ENCODE measurements at places on chromosomes 11 and 22.

- no peak for DNase-seq
These were observed 601 bp upstream of the LRP4 start for GRCh38 chr11:46918788-46919513.

DNA sequence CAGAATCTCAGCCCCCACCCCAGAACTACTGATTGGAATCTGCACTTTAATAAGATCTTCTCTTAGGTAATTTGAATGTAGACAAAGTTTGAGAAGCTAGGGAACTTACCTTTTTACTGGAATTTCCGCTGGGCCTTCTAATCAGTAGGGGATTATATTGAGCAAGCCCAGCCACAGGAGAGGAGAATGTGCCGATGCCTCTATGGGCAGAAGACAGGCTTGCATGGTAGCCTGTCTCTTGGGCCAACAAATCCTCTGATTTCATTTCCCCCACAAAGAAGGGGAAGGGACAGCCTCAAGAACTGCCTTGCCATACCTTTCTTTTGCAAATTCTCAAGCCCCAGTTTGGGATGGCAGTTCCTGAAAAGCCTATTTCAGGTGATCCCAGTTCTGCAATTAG, 163.4 kb upstream of the BDNF start:
- DNase-seq = no peak

DNA sequence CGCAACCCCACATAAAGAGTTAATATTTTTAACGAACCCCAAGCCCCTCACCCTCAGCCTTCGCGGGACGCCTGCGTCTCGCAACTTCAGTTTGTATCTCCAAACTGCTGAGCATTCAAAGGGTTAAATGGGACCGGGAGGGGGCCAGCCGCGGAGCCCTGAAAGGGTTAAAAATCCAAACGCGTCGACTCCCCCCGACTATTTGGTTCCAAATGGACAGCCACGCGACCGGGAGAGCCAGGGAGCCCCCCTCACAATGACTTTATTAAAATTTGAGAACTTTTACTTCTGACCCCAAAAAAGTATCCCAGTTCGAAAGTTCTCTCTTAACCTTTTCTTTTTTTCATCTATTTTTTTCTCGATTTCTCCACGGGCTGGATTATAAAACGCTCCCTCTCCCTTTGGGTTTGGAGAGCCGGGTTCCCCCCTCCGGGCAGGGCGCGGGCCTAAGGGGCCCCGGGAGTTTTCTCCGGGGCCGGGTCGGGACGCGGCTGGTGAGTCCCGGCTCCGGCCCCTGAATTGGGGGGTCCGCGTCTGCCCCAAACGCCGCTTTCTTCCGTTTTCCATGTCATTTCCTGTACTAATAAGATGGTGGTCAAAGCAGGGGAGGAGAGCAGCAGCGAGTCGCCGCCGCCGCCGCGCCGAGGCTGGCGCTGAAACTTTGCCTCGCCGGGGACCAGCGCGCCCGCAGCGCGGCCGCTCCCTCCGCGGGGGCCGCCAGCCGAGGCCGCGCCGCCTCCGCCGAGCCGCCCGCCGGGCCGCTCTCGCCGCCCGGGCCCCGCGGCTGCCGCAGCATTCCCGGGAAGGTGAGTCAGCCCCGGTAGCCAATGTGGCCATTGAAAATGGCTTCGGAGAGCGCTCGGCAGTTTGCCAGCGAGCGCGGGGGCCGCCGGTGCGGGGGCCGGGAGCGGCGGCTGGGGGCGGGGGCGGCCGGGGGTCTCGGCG, at the start of gene PRDM11:
Gene PRDM11 (plus strand): TSS at position 568 of the 945 bp plus-strand sequence. CDS start 35,128 bp downstream, outside the sequence.
- no peak for DNase-seq

DNA sequence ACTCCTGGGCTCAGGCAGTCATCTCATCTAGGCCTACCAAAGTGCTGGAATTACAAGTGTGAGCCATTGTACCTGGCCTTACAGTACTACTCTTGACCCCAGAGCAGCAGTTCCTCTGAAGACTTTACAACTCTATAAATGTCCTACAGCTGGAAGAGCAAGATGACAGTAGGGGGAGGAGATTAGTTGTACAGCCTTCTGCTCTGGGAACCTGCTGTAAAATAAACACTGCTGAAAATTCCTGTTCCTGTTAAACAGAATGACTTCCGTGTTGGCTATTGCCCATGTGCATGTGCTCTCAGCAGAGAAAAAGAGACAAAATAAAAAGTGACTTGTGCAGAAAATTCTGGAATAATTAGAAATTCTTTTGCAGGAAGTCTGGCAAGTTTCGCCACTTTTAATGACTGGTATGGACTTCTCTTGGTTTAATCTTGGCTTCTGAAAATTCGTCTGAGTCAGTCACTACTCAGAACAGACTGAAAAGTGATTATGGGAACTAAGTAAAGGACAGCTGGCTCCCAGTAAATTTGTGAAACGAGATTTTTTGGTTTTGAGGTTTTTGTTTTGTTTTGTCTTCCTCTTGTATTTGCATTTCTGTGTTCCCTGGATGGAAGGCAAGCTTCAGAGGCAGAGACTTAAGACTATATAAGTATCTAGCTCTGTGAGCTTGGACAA, 955.7 kb downstream of the DLG2 start:
- no peak for DNase-seq

DNA sequence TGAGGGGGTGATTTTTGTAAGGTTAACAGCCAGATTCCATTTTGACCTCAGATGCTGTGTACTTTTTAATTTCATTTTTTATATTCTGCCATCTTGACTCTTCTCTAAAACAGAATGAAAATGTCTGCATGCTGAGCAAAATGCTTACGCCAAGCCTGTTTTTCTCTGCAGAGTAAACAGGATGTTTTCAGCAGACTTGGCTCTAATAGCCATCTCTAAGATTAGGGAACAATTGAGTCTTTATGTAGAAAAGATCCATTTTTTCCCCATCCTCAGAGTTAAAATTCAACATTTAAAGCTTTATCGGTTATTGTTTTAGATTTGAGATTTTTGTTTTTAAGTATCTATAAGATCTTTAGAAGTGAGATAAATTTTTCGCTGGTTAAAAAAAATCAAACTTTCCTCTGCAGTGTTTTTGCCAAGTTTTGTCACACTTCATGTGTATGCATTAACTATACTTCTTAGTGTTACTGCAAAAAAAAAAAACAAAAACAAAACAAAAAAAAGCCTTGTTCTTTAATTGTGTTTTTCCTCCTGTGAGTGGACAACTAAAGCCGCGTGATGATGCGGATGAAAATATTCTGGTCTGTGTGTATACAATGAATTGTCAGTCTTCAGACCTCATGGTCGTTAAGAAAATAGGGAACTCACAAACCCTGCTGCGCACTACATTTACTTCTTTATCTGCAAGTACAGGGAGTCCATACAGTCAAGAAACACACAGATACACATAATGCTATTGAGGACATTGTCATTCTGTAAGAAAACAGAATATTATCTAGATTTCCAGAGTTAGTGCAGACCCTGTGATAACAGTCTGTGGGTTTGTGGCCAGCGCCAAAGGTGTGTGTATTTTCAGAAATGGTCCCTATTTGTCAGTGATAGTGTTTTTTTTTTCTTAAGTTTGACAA, 17.5 kb upstream of the ADSL start:
- no peak for DNase-seq

DNA sequence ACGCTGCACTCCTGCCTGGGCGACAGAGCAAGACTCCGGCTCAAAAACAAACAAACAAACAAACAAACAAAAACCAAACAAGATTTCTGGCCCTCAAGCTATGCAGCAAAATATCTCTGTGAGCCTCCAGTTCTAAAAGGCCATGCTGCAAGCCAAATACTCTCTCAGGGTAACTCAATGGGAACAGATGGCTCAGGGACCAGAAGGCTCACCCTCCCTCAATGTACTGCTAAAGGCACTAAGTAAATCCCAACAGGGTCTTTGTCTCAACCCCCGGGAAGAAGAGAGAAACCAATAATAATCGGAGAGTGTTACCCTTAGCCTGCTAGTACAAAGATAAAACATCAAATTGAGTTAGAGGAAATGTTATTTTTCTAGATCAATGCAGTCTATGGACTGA, 119.7 kb upstream of the ZC3H12C start:
- DNase-seq = no peak

- DNase-seq = no peak
These were observed 30.1 kb upstream of the TNRC6B start for GRCh38 chr22:40147388-40148176.

GRCh38 chr11:2839395-2839943, 46.1 kb downstream of the CDKN1C start:
- DNase-seq = no peak

GRCh38 chr11:129992161-129992944, 10.3 kb downstream of the PRDM10 start:
- DNase-seq = no peak

DNA sequence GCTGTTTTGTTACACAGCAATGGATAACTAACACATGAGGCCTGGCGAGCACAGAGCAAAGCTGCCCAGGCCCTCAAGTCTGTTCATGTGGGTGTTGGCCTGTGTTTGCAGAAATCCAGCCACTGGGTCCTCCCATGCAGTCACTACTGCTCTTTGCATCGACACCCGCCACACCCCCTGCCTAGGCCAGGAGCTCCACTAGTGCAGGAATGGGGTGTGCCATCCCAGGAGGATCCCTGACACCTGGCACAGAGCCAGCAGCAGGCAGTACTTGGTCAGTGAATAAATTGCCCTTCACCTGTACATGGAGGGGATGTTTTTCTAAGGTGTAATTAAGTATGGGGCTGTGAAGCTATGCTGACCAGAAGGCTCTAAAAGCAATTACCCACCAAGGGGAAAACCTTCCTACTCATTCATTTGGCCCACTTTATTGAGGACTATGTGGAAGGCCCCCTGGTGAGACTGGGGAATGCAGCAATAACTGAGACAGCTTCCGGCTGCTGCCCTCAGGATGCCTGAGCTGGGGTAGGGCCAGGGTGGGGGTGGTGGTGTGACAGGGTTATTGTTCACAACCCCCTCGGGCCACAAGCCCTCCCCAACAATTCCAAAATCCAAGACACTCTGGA, 160.8 kb downstream of the CRYBB2 start:
- no peak for DNase-seq

GRCh38 chr11:67507242-67507863, 609 bp downstream of the CDK2AP2 start:
- no peak for DNase-seq

- no peak for DNase-seq
These were observed at the start of gene A4GALT for GRCh38 chr22:42720263-42721044. Gene A4GALT (minus strand): TSS chr22:42720870. CDS start chr22:42693951, 26,919 bp downstream.

DNA sequence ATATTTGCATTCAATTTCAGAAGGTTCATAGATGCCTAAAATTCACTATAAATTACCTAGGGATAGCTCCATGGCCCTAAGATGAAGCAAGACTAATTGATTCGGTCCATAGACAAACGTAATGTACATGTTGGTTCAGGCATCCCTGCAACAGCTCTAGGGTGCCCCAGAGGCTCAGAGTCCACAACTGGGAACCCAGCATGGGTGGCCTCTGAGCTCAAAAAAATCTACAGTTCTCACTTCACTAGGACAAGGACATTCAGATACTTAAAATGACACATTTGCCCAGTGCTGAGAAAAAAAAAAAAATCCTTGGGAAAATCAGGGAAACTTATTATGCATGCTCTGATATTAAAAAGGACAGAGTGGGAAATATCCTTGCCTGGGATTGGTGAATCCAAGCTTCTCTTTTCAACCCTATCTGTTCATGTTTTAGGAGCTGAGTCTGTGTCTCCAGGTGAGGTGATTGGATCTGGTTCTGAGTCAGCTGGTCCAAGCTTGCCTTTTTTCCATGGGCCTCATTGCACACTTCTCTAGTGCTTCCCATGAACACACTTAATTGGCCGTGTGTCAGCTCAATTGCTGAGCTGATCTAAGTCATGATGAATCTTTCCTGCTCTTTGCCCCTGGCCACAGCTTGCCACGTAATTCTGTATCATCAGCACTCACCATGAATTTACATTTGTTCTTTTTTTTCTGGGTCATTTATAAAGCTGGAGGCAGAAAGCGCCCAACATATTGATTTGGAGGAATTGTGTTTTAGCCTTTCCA, 116.3 kb upstream of the RCN1 start:
- DNase-seq = no peak

- DNase-seq = no peak
These were observed 44.5 kb downstream of the HIRA start for GRCh38 chr22:19387038-19387437.

GRCh38 chr11:94326947-94327346, 22.6 kb downstream of the IZUMO1R start:
- no peak for DNase-seq

DNA sequence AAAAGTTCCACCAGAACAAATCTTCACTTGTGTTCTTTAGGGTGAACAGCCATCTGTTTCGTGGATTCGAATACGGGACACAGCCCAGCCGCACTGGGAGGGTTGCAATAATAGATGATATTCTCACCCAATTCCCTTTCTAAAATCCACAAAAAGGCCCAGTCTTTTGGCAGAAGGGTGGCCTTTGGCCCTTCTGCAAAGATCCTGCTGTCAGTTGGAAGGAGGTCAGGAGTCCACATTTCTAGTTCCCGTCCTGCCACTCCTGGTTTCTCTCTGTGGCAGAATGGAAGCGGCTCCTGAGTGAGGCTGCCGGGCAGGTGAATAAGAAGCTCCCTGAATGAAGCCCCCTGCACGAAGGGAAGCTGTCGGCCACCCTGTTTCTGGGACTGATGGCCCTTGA, 11.2 kb upstream of the LINC01488 start:
- DNase-seq = no peak

- DNase-seq = no peak
These were observed 392.2 kb downstream of the ETS1 start for GRCh38 chr11:128195057-128195751.

GRCh38 chr11:108340973-108341372, 118.1 kb downstream of the ATM start:
- DNase-seq = no peak

DNA sequence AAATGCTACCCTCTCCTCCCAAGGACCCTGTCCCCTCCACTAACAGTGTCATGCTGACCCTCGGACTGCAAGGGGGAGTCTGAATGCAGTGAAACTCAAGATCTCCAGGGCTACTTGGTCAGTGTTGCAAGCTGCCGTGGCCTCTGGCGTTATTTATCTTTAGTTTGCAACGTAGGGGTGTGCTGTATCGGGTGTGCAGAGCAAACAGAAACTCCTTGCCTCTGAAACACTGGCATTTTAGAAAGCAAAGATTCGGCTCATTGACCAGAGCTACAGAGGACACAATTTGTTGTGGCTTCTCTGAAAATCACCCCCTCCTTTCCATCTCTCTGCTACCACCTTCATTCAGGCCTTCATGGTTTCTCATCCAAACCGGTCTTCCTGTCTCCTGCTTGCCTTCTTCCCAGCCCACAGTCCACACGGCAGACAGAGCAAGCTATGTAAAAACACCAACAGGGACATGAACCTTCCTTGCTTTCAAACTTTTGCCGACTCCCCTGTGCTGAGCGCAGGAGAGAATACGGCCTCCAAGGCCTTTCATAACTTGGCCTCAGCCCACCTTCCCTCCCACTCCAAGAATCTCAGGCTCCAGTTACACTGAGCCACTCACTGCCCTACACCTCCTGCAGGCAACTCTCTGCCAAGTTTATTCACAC, 14.9 kb downstream of the FZD4 start:
- no peak for DNase-seq

Data from GM18507 (cell line).